Right kidney (tissue), 9 donors: ENCODE measurements at places on chromosomes 4 and X.

- DNase-seq, result no peak
These were observed 4.4 kb downstream of the GPRIN3 start for GRCh38 chr4:89303177-89303576.

DNA sequence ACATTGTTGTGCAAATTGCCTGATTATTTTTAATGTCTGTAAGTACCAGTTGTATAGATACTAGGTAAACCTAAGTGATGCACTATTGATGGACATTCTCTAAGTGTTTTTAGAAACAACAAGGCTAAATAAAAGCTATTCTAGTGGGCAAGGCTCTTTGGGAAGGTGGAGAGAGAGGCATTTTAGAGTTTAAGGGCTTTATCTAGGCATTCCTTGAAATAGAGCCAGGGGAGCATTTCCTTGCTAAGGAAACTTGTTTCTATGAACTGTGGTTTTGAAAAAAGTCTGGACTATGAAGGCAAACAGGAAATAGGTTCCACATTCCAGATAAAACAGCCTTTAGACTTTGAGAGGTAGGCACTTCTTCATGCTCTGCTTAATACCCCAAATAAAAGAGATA lies 23.8 kb downstream of the BMX start:
- DNase-seq, result no peak

GRCh38 chr4:167614866-167615265 lies 380.6 kb upstream of the SPOCK3 start:
- no peak for DNase-seq

GRCh38 chrX:25068340-25068739 lies 52.6 kb upstream of the ARX start:
- no peak for DNase-seq

DNA sequence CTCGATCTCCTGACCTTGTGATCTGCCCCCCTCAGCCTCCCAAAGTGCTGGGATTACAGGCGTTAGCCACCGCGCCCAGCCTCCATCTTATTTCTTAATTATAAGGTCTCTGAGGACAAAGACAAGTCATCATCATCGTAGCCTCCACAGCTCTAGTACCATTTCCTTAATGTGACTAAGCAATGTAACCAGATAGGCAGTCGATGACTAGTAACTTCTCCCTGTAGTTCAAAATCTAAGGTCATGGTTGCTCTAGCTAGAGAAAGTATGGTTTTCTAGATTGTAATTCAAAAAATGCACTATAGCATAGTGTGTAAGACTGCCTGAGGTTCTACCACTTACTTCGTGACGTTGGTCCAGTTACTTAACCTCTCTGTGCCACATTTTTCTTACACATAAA lies 6.9 kb downstream of the SLC39A8 start:
- DNase-seq, result no peak

- no peak for DNase-seq
These were observed 711 bp downstream of the PNMA6E start for GRCh38 chrX:153400146-153401132.

- no peak for DNase-seq
These were observed 61.5 kb upstream of the MMAA start for GRCh38 chr4:145557720-145558119.
